Vagina (tissue), 2 donors: ENCODE measurements at places on chromosomes 11 and 22. TPM values are rescaled to one million over a fixed set of nuclear protein-coding genes. Genes with fewer than 3 reads are reported as not detected.
A peak's percentile ranks its signal among the peaks of the same experiment; 100 is the strongest.

- DNase-seq, result no peak
Observed at GRCh38 chr22:23001463-23001862, 68.9 kb upstream of the GNAZ start.

DNA sequence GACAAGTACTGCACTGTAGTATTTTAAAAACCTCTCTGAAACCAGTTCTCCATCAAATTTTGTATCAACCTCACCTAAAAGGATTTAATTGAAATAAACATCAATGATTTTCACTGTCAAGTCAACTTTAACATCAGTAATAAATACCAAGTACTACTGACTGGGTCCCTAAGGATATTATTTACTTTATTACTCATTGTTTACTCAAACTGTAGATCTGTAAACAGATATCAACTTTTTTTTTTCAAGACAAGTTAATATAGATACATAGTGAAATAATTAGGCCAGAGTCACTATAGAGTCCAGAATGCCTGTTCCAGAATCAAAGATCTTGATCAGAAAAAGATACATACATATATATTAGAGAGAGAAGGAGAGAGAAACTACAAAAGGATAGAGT, 1.6 kb downstream of the RNF141 start:
- DNase-seq, result no peak

DNA sequence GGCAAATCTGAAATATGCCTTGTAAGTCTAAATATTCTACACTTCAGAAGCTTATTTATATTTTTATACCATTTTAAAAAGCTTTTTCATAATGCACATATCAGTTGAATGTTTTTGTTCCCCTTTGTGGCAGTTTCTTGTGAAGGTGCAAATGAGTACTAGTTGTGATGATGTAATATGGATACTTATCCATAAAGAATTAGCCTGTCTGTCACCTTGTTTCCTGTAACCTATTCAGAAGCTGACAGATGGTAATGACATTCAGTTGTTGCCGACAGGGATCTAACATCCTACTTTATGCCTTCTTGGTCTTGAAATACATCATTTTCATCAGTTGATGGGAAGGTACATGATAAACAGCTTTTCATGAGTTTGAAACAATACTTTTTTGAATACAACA, 2.9 kb downstream of the QSER1 start:
- DNase-seq, result no peak

Gene PRRG4
- total RNA-seq, result 21.1 TPM

GRCh38 chr22:43534916-43535315, 123.1 kb downstream of the MPPED1 start:
- no peak for DNase-seq

- DNase-seq, result no peak
Observed at GRCh38 chr22:46033256-46034200, 56.6 kb upstream of the WNT7B start.

Gene YPEL4
- total RNA-seq, result 2.7 TPM

Gene SERHL2
- total RNA-seq, result 4.4 TPM

Gene ANGPTL5
- total RNA-seq, result not detected

DNA sequence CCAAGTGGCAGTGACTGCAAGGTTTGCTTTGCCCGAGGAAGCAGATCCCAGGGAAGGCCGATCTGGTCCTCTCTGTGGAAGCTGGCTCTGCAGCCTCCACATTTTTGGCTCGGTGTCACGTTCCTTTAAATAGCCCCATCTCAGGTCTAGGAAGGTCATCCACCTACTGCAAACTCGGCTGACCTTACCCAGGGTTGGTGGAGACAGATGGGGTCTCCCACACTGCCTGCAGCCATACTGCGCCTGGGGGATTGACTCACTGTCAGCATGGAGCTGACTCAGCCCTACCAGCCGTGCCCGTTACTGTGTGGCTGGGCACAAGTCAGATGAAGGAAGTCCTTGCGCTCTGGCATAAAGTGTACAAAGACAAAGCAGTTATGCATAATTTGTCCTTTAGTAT, 16.9 kb downstream of the CDPF1 start:
- no peak for DNase-seq

DNA sequence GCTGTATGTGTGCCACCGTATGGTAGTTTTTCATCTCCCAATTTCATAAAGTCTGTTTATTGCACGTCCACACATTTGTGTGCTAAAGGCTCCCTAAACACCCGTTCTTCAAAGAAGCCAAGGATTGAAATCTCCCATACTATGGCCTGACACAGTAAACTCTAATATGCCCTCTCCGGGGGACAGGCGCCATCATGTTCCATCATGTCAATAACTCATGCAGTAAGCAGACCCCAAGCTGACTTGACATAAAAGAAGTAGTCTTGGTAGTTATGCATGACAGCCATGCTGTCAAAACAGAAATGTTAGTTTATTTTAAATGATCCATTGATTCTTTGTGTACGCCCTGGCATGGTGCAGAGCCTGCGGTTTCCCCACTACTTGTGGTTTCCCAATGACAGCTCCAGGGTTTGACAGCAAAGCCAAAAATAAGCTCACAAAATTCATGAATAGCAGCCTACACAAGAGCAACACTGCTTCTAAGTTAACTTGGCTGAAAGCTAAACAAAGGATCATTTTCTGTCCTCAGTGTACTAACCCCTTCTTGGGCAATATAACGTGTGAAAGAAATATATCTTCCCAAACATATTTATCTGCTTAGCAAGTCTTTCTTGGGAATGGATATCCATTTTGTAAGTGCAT, 56.5 kb upstream of the CABP7 start:
- DNase-seq, result no peak

Gene MCM5
- 17.9 TPM for total RNA-seq

DNA sequence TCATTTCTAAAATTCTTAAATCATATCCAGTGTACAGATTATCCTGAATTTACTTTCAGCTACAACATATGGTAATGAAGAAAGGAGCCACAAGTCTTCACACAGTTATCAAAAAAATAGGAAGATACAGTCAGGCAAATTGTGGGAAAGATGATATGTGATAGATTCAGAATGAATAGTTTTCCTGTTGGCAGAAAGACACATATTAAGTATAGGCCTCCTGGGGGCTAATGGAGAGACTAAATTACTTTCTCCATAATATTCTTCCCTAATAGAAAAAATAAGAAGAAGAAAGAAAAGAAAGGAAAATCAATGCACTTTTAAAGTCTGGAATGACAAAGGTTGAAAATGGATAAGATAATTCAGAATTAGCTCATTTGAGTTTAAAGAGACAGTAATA, 2073.5 kb downstream of the LRRC4C start:
- DNase-seq, result no peak

DNA sequence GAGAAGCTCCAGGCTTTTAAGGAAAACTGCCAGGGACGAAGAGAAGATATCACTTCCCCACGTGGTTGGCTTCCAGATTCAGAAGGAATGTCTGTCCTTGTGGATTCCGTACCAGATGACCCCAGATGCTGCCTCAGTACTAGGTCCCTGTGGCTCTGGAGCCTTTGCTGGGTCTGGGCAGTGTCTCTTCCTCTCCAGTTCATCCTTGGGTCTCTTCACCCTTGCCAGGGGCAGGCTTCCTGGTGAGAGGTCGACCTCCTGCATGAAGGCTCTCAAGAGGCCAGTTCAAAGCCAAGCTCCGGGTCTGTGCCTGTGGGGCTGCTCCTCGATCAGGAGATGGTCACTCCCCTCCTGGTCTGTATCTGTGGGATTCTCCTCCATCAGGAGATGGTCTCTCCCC, 74.7 kb upstream of the B3GAT1 start:
- DNase-seq, result no peak

Gene DNAJB7
- total RNA-seq, result not detected

Gene NLRP14
- total RNA-seq, result not detected

Gene NLRP6
- 0.49 TPM for total RNA-seq

Gene SMC1B
- total RNA-seq, result not detected

- DNase-seq, result no peak
Observed at GRCh38 chr11:131537748-131538147, 167.3 kb downstream of the NTM start.

Gene BTBD10
- 29.2 TPM for total RNA-seq

DNA sequence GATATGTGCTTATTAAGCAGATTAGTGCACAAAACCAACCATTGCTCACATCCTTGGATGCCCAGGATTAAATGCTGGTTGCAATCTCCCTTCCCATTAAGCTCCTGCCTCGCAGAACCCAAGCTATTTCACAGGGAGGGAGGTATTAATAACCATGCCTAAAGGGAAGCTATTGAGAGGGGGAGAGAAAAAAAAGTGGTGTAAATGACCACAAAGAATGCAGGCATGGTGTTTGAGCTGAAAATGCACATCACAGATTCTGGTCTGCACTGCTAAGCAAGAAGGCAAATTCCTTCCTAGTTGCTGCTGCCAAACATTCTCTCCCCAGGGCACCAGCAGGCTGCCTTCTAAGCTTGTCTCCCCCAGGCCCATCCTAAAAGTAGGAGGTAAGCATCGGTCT, 92.0 kb upstream of the ISX start:
- no peak for DNase-seq

Gene BAIAP2L2
- not detected for total RNA-seq

DNA sequence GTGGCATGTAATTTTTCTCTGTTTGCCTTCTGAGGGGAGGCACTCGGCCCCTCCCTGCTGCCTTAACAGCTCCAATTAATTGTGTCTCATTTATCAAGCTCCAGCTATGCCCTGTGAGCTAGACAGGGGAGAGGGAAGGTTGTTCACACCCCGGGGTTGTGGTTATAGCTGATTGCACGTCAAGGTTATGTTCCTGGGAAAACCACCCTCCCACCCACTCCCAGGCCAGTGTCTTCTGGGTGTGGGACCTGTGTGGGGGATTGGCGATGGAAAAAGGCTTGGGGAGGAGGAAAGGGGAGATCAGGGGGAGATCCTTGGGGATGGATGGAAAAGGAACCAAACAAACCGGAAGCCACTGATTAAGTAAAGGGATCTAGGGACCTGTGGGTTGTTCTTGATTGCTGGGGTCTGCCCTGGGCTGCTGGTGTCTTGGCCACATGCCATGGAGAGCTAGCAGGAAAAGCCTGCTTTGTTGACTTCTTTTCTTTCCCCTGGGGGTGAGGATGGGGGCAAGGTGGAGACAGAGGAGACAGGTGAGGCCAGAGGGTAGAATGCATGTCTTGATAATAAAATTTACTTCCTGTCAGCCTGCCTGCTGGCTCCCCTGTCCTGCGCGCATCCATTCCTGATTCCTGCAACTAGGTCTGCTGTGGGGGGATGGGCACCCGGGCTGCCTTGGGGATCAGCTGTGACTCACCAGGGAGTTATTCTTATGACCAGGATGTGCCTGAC, 13.5 kb upstream of the SORL1-AS1 start:
- peak; percentile 96 for DNase-seq

DNA sequence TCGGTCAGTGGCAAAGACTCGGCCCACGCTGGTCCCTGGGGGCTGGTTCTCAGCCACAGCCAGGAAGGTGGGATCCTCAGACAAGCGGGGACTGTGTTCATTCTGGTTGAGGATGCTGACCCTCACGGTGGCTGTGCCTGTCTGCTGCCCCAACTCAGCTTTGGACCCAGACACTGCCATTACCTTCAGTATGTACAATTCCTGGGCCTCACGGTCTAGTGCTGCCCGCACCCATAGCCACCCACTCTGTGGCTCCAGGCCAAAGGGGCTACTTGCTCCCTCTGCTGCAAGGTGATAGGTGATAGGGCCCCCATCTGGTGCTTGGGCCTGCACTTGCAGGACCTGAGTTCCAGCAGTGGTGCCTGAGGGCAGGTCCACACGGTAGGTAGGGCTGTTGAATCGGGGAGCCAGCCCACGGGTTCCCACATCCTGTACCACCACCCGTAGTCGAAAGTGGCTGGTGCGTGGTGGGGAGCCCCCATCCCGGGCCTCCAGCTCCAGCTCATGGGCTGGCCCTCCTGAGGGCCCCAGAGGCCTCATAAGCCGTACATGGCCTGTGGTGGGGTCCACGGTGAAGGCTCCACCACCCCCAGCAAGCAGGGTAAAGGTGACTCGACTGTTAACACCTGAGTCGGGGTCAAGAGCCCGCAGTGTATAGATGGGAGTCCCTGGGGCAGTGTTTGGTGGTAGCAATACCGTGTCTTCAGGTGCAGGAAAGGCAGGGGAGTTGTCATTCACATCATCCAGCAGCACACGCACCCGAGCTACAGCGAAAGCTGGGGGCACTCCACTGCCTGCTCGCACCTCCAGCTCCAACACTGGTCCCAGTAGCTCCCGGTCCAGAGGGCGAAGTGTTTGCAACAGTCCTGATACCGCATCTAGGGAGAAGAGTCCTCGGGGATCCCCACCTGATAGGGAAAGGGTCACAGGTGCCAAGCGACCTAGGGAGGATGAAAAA, 13.2 kb upstream of the TPP1 start:
- DNase-seq, result no peak

Gene EED
- total RNA-seq, result 29.7 TPM

DNA sequence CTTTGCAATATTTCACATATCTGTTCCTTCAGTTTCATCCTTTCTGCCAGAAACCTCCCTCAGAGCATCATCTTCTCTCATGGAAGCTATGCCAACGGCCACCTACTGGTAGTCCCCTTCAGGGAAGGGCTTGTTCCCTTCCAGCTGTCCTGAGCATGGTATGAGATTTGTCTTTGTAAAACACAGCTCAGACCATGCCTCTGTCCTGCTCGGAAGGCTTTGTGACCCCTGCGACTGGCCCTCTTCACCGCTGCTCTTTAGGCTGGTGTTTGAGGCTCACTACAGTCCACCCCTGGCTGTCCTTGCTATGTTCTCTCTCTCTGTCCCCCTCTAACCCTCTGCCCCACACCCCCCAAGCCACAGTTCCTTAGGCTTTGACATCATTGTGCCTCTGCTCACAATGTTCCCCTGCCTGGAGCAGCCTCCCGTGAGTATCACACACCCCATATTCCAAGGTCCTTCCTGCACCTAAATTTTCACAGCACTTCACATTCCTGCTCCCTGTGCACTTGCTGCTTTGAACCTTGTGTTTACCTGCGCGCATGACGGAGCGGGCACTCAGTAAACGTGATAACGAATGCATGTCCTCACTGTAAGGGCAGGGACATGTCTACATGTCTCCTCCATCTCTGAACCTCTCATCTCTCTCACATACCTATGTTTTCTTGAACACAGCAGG, 24.0 kb upstream of the ACER3 start:
- DNase-seq, result no peak

- no peak for DNase-seq
Observed at GRCh38 chr11:125235071-125235471, 70.5 kb downstream of the PKNOX2 start.

GRCh38 chr11:123116486-123116885, 54.5 kb upstream of the HSPA8 start:
- no peak for DNase-seq

Gene ZFP91
- 35.4 TPM for total RNA-seq

DNA sequence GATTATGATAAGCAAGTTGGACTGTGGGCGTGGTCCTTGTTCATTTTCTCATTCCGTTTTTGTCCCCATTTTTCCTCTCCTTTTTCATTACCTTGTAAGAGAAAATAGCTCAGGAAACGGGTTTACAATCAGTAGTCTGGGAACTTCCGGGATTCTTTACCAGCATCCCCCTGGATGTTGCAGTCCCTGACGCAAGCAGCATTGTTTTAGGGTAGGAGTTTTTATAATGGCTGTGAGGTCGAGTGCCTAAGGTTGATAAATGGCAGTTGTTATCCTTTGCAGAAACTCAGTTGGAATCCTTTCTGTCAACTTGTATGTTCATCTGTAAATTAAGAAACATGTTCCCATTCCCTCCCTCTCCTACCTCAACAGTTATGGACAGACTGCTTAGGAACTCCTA, 68.3 kb downstream of the ARHGEF12 start:
- no peak for DNase-seq

Gene CADM1
- 37.1 TPM for total RNA-seq

Gene LRRC56
- total RNA-seq, result 0.49 TPM
